K562 (cell line): ENCODE measurements at places on chromosomes 2 and 18.

DNA sequence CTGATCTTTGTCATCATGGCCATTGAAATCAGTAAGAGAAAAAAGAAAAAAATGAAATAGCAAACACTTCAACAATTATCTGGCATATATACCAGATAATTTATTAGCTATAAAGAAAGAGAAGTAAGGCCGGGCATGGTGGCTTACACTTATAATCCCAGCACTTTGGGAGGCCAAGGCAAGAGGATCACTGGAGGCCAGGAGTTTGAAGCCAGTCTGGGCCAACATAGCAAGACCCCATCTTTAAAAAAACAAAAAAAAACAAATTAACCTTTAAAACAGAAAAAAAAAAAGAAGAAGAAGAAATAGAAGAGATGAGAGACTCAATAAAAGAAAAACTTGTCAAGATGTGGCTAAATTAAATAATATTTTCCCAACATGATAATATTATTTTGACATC lies 61.6 kb upstream of the TGIF1 start:
- no peak for DNase-seq

DNA sequence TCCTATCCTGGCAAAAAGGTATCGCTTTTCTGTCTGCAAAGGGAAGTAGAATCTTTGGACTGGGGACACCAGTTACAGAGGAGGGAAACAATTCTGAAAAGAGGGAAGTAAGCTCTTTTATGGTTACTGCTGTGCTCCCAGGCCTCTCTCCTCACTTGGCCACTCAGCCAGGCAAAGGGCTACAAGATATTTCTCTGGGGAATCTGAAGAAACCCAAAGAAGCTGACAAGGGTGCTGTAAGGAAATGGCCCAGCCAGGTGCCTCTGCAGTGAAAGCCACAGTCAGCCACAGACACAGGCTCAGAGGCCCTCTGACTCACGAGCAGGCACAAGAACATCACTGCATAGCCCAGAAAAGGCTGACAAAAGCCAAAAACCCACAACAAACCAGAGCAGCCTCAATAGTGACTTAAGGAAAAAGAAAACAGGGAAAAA lies 5.8 kb downstream of the HDLBP start:
- no peak for DNase-seq

GRCh38 chr2:197081294-197081693 lies 154.8 kb upstream of the PGAP1 start:
- DNase-seq: no peak

DNA sequence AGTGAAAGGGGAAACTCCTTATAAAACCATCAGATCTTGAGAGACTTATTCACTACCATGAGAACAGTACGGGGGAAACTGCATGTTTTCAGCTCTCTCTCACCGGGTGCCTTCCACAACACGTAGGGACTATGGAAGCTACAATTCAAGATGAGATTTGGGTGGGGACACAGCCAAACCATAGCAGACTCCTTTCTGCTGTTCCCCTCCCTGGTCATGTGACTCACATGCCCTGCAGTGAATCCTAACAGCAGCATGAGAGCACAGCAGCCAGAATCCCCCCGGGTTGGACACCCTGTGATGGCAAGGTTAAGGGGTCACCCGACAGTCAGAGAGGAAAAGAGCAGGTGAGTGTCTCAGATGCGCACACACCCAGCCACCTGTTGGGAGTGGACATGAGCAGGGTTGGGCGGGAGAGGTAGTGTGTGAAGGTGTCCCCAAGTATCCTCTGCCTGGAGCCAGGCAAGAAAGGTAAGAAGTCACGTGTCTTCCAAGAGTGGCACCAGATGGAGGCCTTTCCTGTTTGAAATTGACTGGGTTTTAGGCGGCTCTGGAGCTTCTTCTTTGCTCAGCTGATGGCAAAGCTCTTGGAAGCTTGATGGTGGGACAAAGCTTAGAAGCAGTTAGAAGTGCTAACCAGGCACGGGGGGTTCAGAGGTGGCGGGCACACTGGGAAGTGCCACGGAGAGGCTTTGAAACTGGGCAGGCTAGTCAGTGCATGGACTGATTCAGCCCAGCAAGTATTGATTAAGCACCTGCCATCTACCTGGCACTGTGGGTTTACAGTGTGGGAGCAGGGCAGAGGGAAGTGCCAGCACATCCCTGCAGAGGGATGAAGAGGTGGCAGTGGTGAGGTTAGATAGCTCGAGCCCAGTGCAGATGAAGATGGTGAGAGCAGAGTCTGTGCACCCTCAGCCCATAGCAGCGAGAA lies 68.7 kb downstream of the RHOB start:
- no peak for DNase-seq

GRCh38 chr2:5908071-5908470 lies 215.9 kb downstream of the SOX11 start:
- no peak for DNase-seq

DNA sequence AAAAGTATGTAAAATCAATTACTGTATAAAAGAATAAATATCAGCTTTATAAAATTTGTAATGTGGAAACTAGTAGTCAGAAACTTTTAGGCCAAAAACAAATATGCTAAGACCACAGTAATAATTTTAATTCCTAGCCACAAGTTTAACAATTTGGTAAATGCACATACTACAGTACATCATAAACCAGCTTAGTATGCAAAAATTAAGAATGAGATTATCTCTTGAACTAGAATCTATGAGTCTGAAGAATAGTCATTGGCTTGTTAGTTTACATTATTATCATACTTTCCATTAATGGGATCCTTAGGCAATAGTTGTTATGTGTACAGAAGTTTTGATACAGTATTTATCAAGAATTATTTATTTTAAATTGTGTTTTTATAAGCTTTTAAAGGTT lies 491.9 kb upstream of the FSIP2 start:
- DNase-seq: no peak

DNA sequence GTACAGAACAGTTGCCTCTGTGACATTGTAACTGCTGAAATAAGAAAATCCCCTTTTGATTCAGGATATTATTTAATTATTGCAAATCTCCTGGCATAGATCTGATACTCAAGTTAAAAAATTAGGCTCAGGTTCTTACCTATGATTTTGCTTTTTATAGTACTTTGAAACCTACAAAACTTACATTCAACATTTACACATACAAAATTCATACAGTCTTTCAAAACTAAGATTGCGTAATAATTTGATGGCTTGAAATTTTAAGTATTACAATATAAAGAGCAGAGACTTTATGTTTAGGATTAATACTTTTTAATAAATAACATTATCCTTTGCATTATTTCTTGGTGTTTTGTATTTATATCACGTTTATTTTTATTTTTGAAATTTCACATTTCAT lies 291.1 kb downstream of the CCDC102B start:
- DNase-seq: no peak

DNA sequence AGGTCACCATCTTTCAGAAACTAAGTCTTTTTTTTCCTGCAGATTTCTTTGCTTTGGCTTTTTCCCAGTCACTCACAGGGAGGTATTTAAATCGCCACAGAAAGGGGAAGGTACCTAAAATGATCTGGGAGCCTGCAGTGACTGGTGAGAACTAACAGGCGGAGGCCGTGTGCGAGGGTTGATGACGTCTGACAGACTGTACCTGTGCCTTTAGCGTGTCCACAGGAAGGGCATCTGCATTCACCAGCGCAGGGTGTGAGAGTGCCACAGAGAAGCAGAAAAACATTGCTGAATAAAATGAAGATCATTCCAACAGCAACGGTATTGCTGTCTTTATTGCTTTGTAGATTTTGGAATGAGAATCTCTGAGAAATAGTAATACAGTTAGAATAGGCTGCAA lies 5.7 kb downstream of the CTDP1 start:
- DNase-seq: no peak
